Calu3 (cell line): ENCODE measurements at places on chromosomes 1 and 21.
A peak's percentile ranks its signal among the peaks of the same experiment; 100 is the strongest.

GRCh38 chr21:17730782-17731181 lies 88.4 kb downstream of the C21orf91 start:
- no peak for DNase-seq

GRCh38 chr1:114558544-114558943 lies 22.9 kb downstream of the BCAS2 start:
- no peak for DNase-seq

- no peak for DNase-seq
These were observed 303.1 kb downstream of the CTH start for GRCh38 chr1:70714149-70714548.

DNA sequence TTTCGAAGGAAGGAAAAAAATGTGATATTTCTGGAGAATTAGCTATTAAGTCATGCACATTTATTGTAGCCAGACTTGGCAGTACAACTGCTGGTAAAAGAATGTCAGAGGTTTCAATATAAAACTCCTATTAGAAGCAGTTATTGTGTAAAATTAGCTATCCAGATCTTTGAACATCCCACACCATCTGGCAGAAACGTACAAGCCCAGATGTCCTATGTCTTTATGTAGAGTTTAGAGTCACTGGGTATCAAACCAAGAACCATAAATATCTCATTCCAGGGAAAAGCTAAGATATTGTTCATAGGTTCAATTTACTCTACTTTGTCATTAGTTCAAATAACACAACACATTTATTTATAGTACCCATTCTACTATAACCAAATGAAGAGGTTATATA lies 31.4 kb downstream of the OLFM3 start:
- DNase-seq: no peak

GRCh38 chr1:59880735-59881134 lies 45.8 kb downstream of the CYP2J2 start:
- DNase-seq: no peak

- DNase-seq: no peak
These were observed 27.7 kb downstream of the PIGP start for GRCh38 chr21:37045149-37045548.

GRCh38 chr1:224632381-224632871 lies 16.3 kb downstream of the CNIH3 start:
- DNase-seq: no peak

- no peak for DNase-seq
These were observed 59.5 kb downstream of the PALMD start for GRCh38 chr1:99705385-99705784.

DNA sequence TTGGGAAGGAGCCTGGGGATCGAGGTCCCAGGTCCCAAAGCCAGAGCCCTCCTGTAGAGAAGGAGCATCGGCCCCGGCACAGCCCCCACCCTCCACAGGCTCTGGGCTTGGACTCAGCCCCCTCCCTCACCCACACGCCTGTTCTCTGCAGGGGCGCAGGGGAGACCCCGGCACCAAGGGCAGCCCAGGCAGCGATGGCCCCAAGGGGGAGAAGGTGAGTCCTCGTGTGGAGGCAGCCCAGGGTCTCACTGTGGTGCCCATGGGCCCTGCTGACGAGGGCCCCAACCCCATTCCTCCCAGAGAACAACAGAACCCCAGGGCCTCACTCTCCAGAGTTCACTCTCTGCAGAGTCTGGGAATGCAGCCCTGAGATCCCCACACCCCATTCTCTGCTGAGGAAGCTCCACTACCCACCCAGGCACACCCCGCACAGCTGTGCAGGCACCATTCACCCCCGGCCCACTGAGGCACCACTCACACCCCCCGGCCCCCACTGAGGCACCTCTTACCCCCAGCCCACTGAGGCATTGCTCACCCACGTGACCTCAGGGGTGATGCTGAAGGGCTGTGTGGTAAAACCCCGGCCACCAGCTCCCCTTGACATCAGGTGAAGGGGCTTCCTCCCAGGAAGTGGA lies 21.8 kb downstream of the COL6A2 start:
- DNase-seq: no peak

DNA sequence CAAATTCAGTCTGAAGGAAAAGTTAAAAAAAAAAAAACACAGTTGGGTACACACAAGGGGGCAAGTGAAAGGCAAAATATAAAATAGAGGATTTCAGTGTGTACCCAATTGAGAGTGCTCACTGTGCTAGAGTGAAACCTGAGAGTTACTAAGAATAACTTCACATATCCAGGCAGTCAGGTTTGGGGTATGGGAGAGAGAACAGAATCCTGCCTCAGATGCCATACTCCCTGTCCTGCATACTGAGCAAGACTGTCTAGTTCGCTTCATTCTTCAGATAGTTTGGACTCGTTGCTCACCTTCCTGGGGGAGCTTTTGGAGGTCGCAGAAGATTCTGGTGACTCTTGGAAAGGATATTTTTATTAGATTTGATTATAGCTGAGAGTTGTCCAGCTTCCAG lies 20.4 kb downstream of the CEP85 start:
- DNase-seq: no peak

DNA sequence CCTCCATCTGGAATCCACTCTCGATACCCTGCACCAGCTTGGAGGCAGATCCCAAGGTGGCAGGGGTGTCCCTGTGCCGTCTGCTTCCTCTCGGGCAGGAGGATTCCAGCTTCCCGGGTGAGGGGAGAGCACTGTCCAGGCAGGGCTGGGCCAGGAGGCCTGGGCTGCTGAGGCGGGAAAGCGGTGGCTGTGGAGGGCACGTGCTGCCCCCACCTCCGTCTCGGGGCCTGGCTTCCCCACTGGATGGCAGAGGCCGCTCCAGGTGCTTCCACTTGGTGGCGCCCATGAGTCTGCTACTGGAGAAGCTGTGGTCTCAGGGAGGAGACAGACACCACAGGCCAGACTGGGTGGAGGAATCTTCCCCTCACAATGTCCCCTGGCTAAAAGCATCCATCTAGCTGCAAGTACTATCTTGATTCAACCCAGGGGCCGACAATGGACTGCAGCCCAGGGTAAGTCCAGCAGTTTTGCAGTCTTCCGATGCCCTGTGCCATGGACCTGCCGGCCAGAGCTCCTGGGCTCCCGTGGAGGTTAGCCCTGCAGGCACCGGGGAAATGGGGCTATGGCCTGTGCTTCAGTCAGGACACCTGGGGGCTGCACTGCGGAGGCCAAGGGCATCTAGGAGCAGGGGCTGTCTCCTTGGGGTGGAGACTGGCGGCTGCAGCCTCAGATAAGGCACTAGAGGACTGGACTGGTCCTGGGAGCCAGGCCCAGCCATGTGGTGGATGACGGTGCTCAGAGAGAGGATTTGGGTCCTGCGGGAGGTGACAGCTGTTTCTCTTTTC lies 41.3 kb upstream of the EIF4G3 start:
- DNase-seq: peak; percentile 28

GRCh38 chr1:216812966-216813365 lies 89.7 kb upstream of the ESRRG start:
- no peak for DNase-seq

DNA sequence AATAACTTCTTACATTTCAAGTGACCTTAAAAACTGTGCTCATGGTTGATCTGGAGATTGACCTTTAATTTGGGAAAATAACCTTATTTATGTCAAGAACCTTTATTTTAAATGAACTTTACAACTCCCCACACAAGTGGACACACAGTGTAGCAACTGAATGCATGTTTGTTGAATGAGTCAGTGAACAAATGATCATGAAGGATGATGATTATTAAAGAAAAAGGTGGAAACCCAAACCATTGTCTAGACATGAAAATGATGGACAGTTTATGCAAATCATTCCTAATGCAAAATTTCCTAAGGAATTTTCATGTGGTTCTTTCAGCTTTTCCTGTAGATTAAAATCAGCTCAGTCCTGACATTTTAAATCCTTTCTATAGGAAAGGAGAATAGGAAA lies 439.8 kb upstream of the RUNX1 start:
- no peak for DNase-seq

- DNase-seq: no peak
These were observed 2.6 kb downstream of the NME7 start for GRCh38 chr1:169364948-169365347.

DNA sequence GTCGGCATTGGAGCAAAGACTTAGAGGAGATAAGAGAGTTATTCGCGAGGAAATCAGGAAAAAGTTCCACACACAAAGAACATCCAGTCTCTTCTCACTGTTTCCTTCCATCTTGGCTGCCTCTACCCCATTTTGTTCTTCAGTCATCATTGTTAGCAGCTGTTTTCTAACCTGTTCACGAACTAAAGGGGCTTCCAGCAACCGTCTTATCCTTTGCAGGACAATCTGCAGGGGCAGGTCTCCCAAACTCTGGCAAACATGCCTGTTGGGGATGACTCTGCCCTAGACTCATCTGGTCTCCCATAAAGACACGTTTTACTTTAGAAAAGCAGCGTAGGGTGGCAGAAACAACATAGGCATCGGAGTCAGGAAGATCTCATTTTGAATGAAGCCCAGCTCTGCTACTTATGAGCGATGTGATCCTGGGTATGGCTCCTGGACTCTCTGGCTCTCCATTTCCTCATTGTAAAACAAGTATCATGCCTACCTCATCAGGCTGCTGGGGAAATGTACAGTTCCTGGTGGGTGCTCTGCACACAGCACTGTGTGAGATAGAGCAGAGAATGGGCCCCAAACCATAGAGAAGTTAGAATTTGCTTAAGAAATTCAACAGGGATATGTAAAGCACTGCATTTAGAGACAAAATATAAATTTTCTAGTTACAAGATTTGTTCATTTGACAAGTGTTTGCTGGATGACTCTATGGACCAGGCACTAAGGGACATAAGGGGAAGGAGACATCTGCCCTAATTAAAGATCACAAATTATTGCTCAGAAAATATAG lies 59.7 kb downstream of the MEF2D start:
- no peak for DNase-seq

DNA sequence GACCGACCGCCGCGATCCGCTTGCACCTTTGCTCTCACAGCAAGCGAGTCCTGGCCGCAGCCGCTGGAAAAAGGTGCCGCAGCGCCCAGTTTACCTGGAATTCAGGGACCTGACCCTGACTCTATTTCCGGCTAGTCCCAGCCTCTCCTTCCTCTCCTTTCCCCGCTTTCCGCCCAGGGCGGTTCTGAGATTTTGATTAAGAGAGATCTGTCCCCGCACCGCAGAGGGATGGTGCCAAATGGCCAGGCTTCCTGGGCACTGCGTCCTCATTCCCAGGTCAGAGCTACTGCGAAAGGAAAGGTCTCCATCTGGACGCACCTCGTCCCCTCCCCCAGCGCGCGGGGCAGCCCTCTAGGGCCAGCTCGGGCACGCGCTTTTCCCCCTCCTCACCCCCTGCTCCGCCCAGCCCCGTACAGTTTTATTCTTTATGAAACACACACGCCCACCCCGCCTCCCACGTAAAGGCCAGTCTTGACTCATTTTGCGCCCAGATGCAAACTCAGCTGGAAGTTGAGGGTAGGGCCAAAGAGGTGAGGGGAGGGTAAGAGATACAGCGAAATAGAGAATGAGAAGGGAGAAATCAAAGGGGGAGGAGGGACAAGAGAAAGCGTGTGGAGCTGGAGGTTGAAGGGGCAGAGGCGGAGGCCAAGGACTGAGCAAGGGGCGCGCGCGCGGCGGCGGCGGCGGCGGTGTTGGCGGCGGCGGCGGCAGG lies 411.8 kb upstream of the ESRRG start:
- peak; percentile 20 for DNase-seq

GRCh38 chr1:247358920-247359319 lies 27.3 kb upstream of the ZNF496 start:
- DNase-seq: no peak

GRCh38 chr1:17168091-17168876 lies 36.6 kb upstream of the PADI1 start:
- peak; percentile 13 for DNase-seq

DNA sequence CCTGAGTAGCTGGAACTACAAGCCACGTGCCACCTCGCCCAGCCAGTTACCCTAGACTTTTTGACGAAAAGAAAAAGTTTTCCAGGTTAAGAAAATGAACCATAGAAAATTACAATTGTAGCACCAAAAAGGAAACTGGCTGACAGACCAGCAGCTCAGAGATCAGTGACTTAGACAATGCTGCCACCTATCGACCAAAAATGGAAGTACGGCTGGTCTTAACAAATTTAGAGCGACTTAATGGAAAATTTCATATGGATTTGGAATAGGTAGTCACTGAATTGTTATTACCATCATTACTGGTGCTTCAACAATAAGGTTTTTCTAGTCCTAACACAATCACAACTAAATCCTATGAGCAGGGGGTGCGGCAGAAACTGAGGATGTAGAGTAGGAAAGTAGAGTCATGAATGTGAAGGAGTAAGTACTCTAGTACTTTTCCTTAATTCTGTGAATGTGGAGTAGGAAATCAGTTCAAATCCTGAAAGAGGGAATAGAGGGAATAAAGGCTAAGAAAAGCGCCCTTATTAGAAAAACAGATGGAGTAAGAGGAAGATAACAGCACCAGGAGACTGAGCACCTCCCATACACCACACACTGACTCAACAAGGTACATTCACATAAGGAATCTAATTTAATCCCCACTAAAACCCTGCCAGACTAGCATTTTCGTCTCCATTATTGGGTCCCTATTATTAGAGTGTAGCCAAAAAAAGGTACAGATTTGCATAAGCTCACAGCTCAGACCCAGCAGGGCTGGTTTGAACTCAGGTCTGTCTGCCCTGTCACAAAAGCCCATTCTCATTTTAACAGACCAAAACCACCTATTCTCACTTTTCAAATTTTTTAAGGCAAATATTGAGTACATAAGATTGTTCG lies 37.9 kb upstream of the MGST3 start:
- DNase-seq: peak; percentile 80

DNA sequence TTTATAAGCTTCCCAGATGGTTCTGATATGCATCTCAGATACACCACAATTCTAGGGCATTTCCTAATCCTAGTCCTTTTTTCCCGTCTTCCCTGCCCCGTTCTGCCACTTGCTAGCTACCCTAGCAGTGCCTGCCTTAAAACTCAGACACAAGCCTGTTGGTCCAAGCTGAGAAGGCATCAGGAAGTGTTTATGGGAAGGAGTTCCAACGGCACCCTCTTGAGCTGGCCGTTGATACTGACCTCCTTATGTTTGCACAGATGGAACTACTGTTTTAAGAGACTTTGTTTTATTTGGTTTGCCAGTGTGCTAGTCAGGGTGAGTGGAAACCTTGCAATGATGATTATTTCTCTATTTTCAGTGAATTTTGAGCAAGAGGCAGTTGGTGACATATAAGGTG lies 67.2 kb downstream of the UCK2 start:
- no peak for DNase-seq

- DNase-seq: no peak
These were observed 26.7 kb downstream of the RTCA start for GRCh38 chr1:100292711-100293110.

- no peak for DNase-seq
These were observed 1.7 kb upstream of the DUSP10 start for GRCh38 chr1:221743416-221744208.

- DNase-seq: no peak
These were observed 19.0 kb downstream of the DAB1 start for GRCh38 chr1:57404884-57405283.
